SK-N-SH (cell line): ENCODE measurements at places on chromosomes 4 and X. TPM values are rescaled to one million over a fixed set of nuclear protein-coding genes. Genes with fewer than 3 reads are reported as not detected.
A peak's percentile ranks its signal among the peaks of the same experiment; 100 is the strongest.

DNA sequence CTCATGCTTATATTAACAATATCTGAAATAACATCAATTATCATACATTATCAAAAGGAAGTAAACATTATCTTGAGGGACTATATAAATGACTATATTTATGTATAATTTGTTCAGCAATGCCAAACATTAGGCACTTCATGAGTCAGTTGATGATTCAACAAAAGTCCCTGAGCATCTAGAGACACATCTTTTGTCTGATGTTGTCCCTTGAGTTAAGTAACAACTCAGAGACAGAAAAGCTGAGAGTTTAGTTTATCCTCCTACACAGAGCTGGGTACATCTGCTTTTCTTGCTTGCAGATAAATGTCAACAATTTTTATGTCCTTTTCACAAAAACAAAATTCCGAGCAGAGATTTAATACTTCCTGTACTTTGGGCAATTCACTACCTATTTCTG is 311.1 kb downstream of the INPP4B start:
- H3K4me3 ChIP-seq = no peak overlapping the region
- no peak for DNase-seq
- no peaks in the 10 kb centered on the region for H3K4me1 ChIP-seq
- no peaks in the 10 kb centered on the region for H3K27me3 ChIP-seq

GRCh38 chrX:13281289-13281688 is 38.6 kb downstream of the ATXN3L start:
- H3K36me3 ChIP-seq = peaks cover 13% of the 10 kb centered on the region
- H3K4me3 ChIP-seq = no peak overlapping the region
- peaks cover 4% of the 10 kb centered on the region for H3K4me1 ChIP-seq
- no peak for DNase-seq

GRCh38 chr4:76156635-76157034 is 8.4 kb upstream of the NUP54 start:
- H3K27me3 ChIP-seq = no peaks in the 10 kb centered on the region
- no peak for DNase-seq
- H3K27ac ChIP-seq = no peak overlapping the region
- peaks cover 27% of the 10 kb centered on the region for H3K36me3 ChIP-seq
- H3K4me3 ChIP-seq = no peak overlapping the region

The PAGE5 gene
- 5.1 and 7.1 TPM in 2 replicates for polyA plus RNA-seq

GRCh38 chr4:112379306-112379705 is 82.1 kb downstream of the ALPK1 start:
- H3K4me1 ChIP-seq = peaks cover 9% of the 10 kb centered on the region
- H3K27ac ChIP-seq = no peak overlapping the region
- no peaks in the 10 kb centered on the region for H3K27me3 ChIP-seq
- H3K36me3 ChIP-seq = peaks cover 2% of the 10 kb centered on the region; the same call in 1 of the 2 replicates
- H3K4me3 ChIP-seq = no peak overlapping the region
- DNase-seq = no peak

- H3K27ac ChIP-seq = peak overlapping the region; percentile 82
- no peak for DNase-seq
- H3K4me1 ChIP-seq = peaks cover 15% of the 10 kb centered on the region
Observed at GRCh38 chr4:145939441-145939750, 773 bp upstream of the ZNF827 start.

The LAS1L gene
- polyA plus RNA-seq = 39.0 and 43.6 TPM in 2 replicates

GRCh38 chrX:30215357-30215843 is at the start of gene MAGEB2:
Gene MAGEB2 (plus strand): TSS chrX:30215563. CDS start chrX:30218581, 3,018 bp downstream.
- H3K27ac ChIP-seq = no peak within 1 kb of the TSS
- H3K27me3 ChIP-seq = no peaks in the 10 kb centered on the region; the same call in 1 of the 2 replicates
- no peaks in the 10 kb centered on the region for H3K4me1 ChIP-seq
- no peak within 1 kb of the TSS for H3K4me3 ChIP-seq
- no peaks in the 10 kb centered on the region for H3K36me3 ChIP-seq
- peak; percentile 33 for DNase-seq

DNA sequence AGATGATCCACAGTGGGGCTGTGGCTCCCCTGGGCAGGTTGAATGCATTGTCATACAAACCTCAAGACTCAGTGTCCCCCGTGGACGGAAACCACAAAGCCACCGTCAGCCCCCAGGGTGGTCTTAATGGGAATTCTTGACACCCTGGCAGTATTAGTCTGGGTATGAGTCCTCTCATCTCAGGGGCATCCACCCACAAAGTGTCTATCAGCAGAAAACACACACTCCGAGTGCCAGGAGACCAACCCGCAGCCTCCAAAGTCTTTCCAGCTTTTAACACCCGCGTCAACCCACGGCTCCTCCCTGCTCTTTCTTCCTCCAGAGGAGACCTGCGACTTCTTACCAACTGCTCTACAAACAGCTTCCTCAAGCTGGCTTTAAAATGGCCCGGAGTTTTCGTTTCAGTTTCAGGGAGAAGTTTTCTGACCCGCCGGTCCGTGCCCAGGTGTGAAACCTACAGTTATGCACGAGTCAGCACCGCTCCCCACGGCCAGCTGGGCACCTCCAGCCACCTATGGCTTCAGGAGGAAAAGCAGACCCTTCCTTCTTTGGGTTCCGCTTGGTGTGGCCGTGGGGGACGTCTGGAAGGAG is 14.4 kb upstream of the ASMTL start:
- no peaks in the 10 kb centered on the region for H3K36me3 ChIP-seq
- DNase-seq = no peak
- H3K27ac ChIP-seq = no peak overlapping the region

- DNase-seq = no peak
- H3K36me3 ChIP-seq = no peaks in the 10 kb centered on the region
- no peak overlapping the region for H3K4me3 ChIP-seq
- no peaks in the 10 kb centered on the region for H3K27me3 ChIP-seq
- no peaks in the 10 kb centered on the region for H3K4me1 ChIP-seq
Observed at GRCh38 chr4:105495667-105496066, 21.8 kb upstream of the PPA2 start.

GRCh38 chrX:153029875-153030274 is 26.4 kb upstream of the PNMA3 start:
- no peaks in the 10 kb centered on the region for H3K36me3 ChIP-seq
- H3K27me3 ChIP-seq = peaks cover 22% of the 10 kb centered on the region
- H3K4me1 ChIP-seq = no peaks in the 10 kb centered on the region
- no peak for DNase-seq
- H3K27ac ChIP-seq = no peak overlapping the region

The ATP1B4 gene
- not detected in 2 replicates for polyA plus RNA-seq

DNA sequence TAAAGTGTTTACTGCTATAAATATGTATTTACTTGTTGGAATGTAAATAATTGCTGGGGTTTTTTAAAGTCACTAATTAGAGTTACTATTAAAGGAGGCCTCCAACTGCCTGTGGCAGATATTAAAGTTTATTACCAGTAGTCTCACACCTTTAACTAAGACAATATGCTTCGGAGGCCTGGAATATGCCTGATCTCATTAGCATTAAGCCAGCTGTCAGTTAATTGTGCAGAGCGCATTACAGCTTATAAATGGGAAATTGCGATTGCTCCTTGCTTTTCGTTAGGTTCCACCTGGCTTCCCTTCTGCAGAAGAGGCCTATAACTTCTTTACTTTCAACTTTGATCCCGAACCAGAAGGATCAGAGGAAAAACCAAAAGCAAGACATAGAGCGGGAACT is 41.3 kb downstream of the CC2D2A start:
- no peaks in the 10 kb centered on the region for H3K27me3 ChIP-seq
- H3K36me3 ChIP-seq = peaks cover 38% of the 10 kb centered on the region
- no peak overlapping the region for H3K27ac ChIP-seq
- DNase-seq = no peak

The CT45A10 gene
- not detected in 2 replicates for polyA plus RNA-seq

The RIPPLY1 gene
- 0.08 TPM in 1 of 2 replicates, not detected in the other for polyA plus RNA-seq

- no peaks in the 10 kb centered on the region for H3K4me1 ChIP-seq
- H3K27ac ChIP-seq = no peak overlapping the region
- no peaks in the 10 kb centered on the region; the same call in 1 of the 2 replicates for H3K27me3 ChIP-seq
- no peak for DNase-seq
Observed at GRCh38 chr4:107832275-107832807, 7.6 kb downstream of the SGMS2 start.

- no peaks in the 10 kb centered on the region for H3K27me3 ChIP-seq
- H3K27ac ChIP-seq = no peak overlapping the region
- H3K36me3 ChIP-seq = no peaks in the 10 kb centered on the region
- no peak overlapping the region for H3K4me3 ChIP-seq
- H3K4me1 ChIP-seq = no peaks in the 10 kb centered on the region
Observed at GRCh38 chr4:77856152-77856551, 6.5 kb upstream of the MRPL1 start.

The IGFBP7 gene
- polyA plus RNA-seq = 0.38 and 0.71 TPM in 2 replicates

The TLR2 gene
- 0.18 and 0.21 TPM in 2 replicates for polyA plus RNA-seq

The TXK gene
- polyA plus RNA-seq = 0.60 and 0.61 TPM in 2 replicates

The BST1 gene
- 7.3 and 8.3 TPM in 2 replicates for polyA plus RNA-seq

DNA sequence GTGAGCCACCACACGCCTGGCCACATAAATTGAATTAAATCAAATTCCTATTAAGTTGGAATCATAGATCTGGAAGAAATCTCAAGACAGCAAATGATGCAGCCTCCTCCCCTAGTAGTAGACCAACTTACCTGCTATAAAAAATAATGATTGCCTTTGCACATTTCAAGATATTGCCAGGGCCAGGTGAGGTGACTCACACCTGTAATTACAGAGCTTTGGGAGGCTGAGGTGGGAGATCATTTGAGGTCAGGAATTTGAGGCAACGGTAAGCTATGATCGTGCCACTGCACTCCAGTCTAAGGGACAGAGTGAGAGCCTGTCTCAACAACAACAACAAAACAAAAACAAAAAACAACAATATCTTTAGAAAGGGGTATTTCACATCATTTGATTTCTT is 17.0 kb upstream of the WWC2 start:
- H3K4me1 ChIP-seq = no peaks in the 10 kb centered on the region
- no peak overlapping the region for H3K4me3 ChIP-seq
- H3K27ac ChIP-seq = no peak overlapping the region
- H3K36me3 ChIP-seq = no peaks in the 10 kb centered on the region
- H3K27me3 ChIP-seq = no peaks in the 10 kb centered on the region
- DNase-seq = no peak

GRCh38 chr4:85736571-85736970 is 261.6 kb downstream of the ARHGAP24 start:
- H3K27me3 ChIP-seq = no peaks in the 10 kb centered on the region
- no peak for DNase-seq
- H3K27ac ChIP-seq = no peak overlapping the region

The CTAG2 gene
- polyA plus RNA-seq = 3.7 and 6.8 TPM in 2 replicates

The FREM3 gene
- 0.02 and 0.03 TPM in 2 replicates for polyA plus RNA-seq

DNA sequence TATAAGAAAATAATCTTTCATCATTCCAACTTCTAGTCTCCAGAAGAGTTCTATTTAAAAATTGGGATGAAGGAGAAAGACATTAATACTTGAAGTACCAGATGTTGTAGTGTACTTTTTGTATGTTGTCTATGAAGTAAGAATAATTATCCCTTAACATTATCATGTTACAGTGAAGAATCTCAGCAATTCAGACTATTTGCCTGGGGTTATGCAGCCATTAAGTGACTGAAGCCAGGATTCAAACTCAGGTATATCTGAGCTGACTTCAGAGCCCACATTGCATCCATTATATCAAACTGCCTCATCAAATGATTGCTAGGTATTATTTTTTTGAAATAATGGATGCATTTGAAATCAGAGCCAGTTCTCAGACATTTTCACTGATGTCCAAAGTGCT is 76.1 kb upstream of the FHDC1 start:
- DNase-seq = no peak
- H3K27ac ChIP-seq = no peak overlapping the region
- H3K27me3 ChIP-seq = no peaks in the 10 kb centered on the region
- H3K4me3 ChIP-seq = no peak overlapping the region
- H3K4me1 ChIP-seq = no peaks in the 10 kb centered on the region

DNA sequence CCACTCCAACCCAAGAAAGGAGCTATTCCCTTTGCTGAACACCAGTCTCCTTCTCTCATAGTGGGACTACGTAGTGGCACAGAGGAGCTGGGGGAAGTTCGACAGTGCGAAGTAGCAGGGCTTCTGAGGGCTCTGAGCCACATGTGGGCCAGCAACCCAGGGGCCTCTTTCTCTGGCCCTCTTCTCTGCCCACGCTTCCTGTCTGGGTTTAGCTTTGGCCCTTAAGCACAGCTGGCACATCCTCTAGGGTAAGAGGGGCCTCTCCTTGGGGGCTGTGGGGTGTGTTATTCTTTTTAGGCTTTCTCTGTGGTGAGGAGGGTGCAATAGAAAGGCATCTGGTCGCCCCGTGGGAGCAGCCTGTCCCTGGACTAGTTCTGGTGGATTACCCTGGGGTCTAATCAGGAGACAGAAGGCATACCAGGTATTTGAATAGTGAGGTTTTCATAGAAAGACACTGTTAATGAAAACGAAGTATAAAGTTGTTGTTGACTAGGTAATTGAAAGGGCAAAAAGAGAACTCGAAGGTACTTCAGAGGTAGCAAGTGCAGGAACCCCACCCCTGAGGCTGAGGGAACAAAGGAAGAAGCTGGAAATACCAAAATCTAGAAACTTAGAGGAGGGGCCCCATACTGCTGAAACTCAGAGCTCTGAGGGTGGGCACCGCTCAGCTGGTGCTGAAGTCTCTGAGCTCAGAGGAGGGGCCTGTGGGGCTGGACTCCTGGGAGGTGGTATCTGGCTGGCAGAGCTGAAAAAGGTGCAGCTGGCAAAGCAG is 151.9 kb upstream of the RPS6KA3 start:
- H3K4me1 ChIP-seq = no peaks in the 10 kb centered on the region
- H3K36me3 ChIP-seq = no peaks in the 10 kb centered on the region
- H3K27ac ChIP-seq = no peak overlapping the region
- H3K4me3 ChIP-seq = no peak overlapping the region

GRCh38 chr4:38531141-38531727 is 132.8 kb upstream of the KLF3 start:
- DNase-seq = peak; percentile 7
- H3K4me3 ChIP-seq = no peak overlapping the region

The LONRF3 gene
- 0.07 and 0.11 TPM in 2 replicates for polyA plus RNA-seq

- no peaks in the 10 kb centered on the region for H3K36me3 ChIP-seq
- no peaks in the 10 kb centered on the region for H3K27me3 ChIP-seq
- H3K4me1 ChIP-seq = peaks cover 59% of the 10 kb centered on the region; the same call in 1 of the 2 replicates
- H3K27ac ChIP-seq = no peak overlapping the region
- no peak for DNase-seq
Observed at GRCh38 chr4:3710451-3711182, 55.6 kb upstream of the ADRA2C start.

GRCh38 chrX:65926095-65927019 is 113.5 kb downstream of the VSIG4 start:
- no peak overlapping the region for H3K4me3 ChIP-seq
- no peak overlapping the region for H3K27ac ChIP-seq
- no peaks in the 10 kb centered on the region for H3K36me3 ChIP-seq
- H3K27me3 ChIP-seq = no peaks in the 10 kb centered on the region; the same call in 1 of the 2 replicates
- H3K4me1 ChIP-seq = no peaks in the 10 kb centered on the region

DNA sequence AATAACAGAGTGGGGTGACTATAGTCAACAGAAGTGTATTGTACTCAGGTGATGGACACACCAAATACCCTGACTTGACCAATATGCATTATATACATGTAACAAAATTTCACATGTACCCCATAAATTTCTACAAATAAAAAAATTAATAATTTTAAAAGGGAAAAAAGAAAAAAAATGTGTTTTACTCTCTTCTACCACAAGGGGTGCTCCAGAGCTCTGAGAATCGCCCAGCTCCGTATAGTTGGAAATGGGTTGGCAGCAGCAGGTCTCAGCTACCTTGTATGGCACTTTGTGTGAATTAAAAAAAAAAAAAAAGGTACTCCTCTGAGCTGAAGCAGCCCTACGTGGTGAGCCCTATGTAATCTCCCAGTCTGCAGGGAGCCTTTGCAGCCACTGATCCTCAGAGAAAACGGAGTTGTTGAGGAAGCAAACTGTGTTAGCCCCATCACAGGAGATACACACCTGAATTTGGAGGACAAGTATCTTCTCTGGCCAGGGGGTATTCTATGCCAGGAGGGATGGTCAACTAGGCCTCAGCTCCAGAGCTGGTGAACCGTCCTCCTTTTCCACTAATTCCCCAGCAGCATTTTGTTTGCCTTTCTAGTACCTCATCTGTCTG is 17.2 kb upstream of the POLA1 start:
- H3K36me3 ChIP-seq = no peaks in the 10 kb centered on the region
- H3K4me3 ChIP-seq = no peak overlapping the region
- no peak overlapping the region for H3K27ac ChIP-seq
- no peaks in the 10 kb centered on the region; the same call in 1 of the 2 replicates for H3K27me3 ChIP-seq
- H3K4me1 ChIP-seq = no peaks in the 10 kb centered on the region
- DNase-seq = peak; percentile 38
